ENCODE measurements at places on chromosomes 11 and 22. TPM values are rescaled to one million over a fixed set of nuclear protein-coding genes. Genes with fewer than 3 reads are reported as not detected.

The GPHA2 gene
- not detected for total RNA-seq

The CARD16 gene
- total RNA-seq = not detected

The TSPAN18 gene
- 1.8 TPM for total RNA-seq

The LDHA gene
- 2,683 TPM for total RNA-seq

The RTN4R gene
- total RNA-seq = 9.3 TPM

The PDGFB gene
- total RNA-seq = 4.5 TPM

The TMEM126B gene
- total RNA-seq = 62.1 TPM

The ZP1 gene
- total RNA-seq = 0.58 TPM

The C11orf97 gene
- total RNA-seq = not detected

The GNB1L gene
- total RNA-seq = 14.5 TPM

The OR5B21 gene
- total RNA-seq = not detected

The DBX1 gene
- not detected for total RNA-seq

Data from A549 treated with DMSO at 1 μM for 4 hours (cell line).